ENCODE measurements at places on chromosomes 3 and 15.

DNA sequence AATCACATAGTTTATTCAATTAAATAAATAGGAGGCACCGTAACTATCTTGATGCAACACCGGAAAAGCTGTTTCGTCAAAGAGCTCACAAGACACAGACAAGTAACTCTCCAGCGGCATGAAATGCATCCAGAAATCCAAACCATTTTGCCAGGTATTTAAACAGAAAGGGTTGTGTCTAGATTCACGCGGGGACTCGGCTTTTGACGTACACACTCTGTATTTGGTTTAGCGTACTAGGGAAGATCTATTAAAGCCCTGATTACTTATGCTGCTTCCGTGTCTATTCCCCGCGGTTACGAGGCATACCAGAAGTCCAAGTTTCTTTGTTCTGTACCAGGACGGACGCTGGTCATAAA lies 718 bp downstream of the BNIP2 start:
- peak overlapping the region; percentile 97 for H3K27ac ChIP-seq
- H3K27me3 ChIP-seq = no peaks in the 10 kb centered on the region
- peak overlapping the region; percentile 76 for H3K4me3 ChIP-seq

GRCh38 chr3:37902674-37903073 lies 41.0 kb downstream of the CTDSPL start:
- H3K4me3 ChIP-seq = no peak overlapping the region
- H3K36me3 ChIP-seq = no peaks in the 10 kb centered on the region
- no peak for DNase-seq
- H3K4me1 ChIP-seq = peaks cover 80% of the 10 kb centered on the region
- no peaks in the 10 kb centered on the region for H3K27me3 ChIP-seq

- H3K27ac ChIP-seq = no peak overlapping the region
- no peak overlapping the region for H3K4me3 ChIP-seq
- H3K4me1 ChIP-seq = peaks cover 5% of the 10 kb centered on the region
- H3K36me3 ChIP-seq = no peaks in the 10 kb centered on the region
These were observed 33.7 kb downstream of the RORA start for GRCh38 chr15:61195116-61196002.

GRCh38 chr15:50247819-50248655 lies 17.5 kb downstream of the HDC start:
- no peak for DNase-seq
- H3K4me1 ChIP-seq = no peaks in the 10 kb centered on the region
- peak overlapping the region; percentile 63 for H3K27ac ChIP-seq
- H3K27me3 ChIP-seq = no peaks in the 10 kb centered on the region

DNA sequence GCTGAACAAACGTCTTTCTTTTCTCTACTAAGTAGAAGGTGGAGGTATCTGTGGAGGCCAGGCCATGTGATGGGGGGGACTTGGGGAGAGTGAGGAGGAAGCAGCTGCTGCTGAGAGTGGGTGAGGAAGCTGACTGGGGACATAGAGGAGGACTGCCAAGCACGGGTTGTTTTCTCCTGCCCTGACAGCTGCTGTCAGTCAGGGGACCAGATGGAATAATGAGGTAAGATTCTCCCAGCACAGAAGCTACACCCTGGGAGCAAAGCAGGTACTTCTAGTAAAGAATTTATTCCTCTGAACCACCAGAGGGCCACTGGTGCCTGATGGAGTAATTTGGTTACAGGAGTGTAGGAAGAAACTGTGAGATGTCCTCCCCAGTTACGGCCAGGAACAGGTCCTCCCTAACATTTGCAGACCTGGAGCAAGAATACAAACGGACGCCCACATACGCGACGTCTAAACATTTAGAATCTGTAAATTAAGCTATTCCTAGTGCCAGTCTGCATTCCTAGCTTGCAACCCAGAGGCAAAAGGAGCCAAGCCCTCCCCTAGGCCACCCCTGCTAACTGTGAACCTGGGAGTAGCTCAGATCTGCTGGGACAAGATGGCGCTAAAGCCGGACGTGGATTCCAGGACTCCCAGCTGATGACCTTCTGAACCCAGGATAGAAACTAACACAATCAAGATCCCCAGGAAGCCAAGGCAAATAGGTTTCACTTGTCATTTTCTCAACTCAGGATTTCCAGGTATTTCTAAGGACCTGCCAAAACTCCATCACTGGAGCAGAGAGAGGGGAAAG lies 14.8 kb downstream of the CRYGS start:
- no peak overlapping the region for H3K4me3 ChIP-seq
- no peaks in the 10 kb centered on the region for H3K36me3 ChIP-seq
- no peak overlapping the region for H3K27ac ChIP-seq
- no peak for DNase-seq
- peaks cover 15% of the 10 kb centered on the region for H3K4me1 ChIP-seq

GRCh38 chr3:177606891-177607290 lies 409.6 kb upstream of the TBL1XR1 start:
- no peaks in the 10 kb centered on the region for H3K36me3 ChIP-seq
- no peak overlapping the region for H3K4me3 ChIP-seq
- H3K27ac ChIP-seq = no peak overlapping the region
- no peaks in the 10 kb centered on the region for H3K27me3 ChIP-seq

GRCh38 chr3:143081844-143082778 lies 37.5 kb upstream of the CHST2 start:
- H3K27ac ChIP-seq = no peak overlapping the region
- DNase-seq = no peak
- no peaks in the 10 kb centered on the region for H3K4me1 ChIP-seq

GRCh38 chr3:36864180-36865053 lies 80.4 kb downstream of the TRANK1 start:
- H3K36me3 ChIP-seq = peaks cover 27% of the 10 kb centered on the region
- DNase-seq = no peak
- no peaks in the 10 kb centered on the region for H3K27me3 ChIP-seq
- no peak overlapping the region for H3K4me3 ChIP-seq

- H3K36me3 ChIP-seq = peaks cover 37% of the 10 kb centered on the region
- DNase-seq = no peak
- H3K4me3 ChIP-seq = no peak overlapping the region
These were observed 2.3 kb upstream of the COL7A1 start for GRCh38 chr3:48597408-48597800.

- no peak for DNase-seq
- H3K4me3 ChIP-seq = no peak overlapping the region
- H3K27ac ChIP-seq = no peak overlapping the region
- H3K4me1 ChIP-seq = no peaks in the 10 kb centered on the region
- H3K36me3 ChIP-seq = peaks cover 61% of the 10 kb centered on the region
These were observed 102.3 kb downstream of the PIK3CB start for GRCh38 chr3:138732456-138732855.

DNA sequence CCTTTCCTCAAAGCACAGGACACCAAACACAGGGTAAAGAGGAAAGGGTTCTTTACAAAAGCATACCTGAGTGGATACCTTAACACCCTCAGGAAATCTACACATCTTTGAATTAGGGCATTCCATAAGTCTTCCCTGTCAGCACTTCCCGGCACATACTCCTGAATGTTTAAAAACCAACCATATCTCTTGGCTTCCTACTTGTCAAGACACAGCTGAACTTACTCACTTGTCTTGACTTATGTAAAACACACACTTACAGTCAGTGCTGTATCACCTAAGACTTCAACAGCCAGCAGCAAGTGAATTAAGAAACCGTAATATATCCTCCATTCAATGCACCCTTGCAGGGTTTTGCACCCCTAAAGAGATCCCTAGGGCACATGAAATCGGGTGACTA lies 17.5 kb downstream of the IL1RAP start:
- H3K4me1 ChIP-seq = peaks cover 8% of the 10 kb centered on the region
- H3K27ac ChIP-seq = no peak overlapping the region
- no peaks in the 10 kb centered on the region for H3K27me3 ChIP-seq
- H3K36me3 ChIP-seq = no peaks in the 10 kb centered on the region
- DNase-seq = no peak
- H3K4me3 ChIP-seq = no peak overlapping the region

- no peaks in the 10 kb centered on the region for H3K36me3 ChIP-seq
- H3K27ac ChIP-seq = no peak overlapping the region
- DNase-seq = no peak
- no peak overlapping the region for H3K4me3 ChIP-seq
- no peaks in the 10 kb centered on the region for H3K4me1 ChIP-seq
These were observed 90.9 kb upstream of the RNU6-1 start for GRCh38 chr15:67930720-67931119.

- H3K27ac ChIP-seq = no peak overlapping the region
- H3K36me3 ChIP-seq = no peaks in the 10 kb centered on the region
- DNase-seq = no peak
- no peaks in the 10 kb centered on the region for H3K27me3 ChIP-seq
- H3K4me1 ChIP-seq = no peaks in the 10 kb centered on the region
- no peak overlapping the region for H3K4me3 ChIP-seq
These were observed 76.2 kb downstream of the NFKBIZ start for GRCh38 chr3:101925564-101925963.

DNA sequence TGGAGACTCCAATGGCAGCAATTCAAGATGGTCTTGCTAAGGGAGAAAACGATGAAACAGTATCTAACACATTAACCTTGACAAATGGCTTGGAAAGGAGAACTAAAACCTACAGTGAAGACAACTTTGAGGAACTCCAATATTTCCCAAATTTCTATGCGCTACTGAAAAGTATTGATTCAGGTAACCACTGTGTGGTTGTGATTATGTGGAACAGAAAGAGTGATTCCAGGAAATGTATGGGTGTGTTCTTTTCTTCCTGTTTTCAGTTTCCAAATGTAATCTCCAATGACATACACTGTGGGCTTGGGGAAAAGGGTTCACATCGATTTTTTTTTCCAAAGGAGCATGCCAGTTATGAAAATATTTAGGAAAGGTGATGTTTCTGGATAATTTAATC lies 10.9 kb downstream of the SCG3 start:
- H3K27ac ChIP-seq = no peak overlapping the region
- H3K27me3 ChIP-seq = no peaks in the 10 kb centered on the region
- peaks cover 11% of the 10 kb centered on the region for H3K4me1 ChIP-seq
- H3K4me3 ChIP-seq = no peak overlapping the region
- no peaks in the 10 kb centered on the region for H3K36me3 ChIP-seq

DNA sequence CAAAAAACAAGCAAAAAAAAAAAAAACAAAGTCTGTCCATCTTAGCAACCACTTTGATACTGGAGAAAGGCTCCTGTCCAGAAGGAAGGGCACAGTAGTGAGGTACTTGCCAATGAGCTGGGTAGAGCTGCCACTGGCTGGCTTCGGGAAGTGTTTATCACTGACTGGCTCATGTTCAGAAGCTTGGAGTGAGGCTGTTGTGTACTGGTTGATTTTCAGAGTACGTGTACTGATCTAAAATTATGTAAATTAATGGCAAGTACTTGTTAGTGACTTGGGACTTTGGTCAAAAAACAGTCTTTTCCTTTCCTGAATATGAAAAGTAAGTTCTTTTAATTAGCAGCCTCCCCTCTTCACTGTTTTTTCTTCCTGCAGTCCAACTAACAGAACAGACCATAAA lies 979 bp upstream of the ZNF621 start:
- H3K36me3 ChIP-seq = peaks cover 28% of the 10 kb centered on the region
- H3K27ac ChIP-seq = peak overlapping the region; percentile 92
- H3K4me1 ChIP-seq = peaks cover 11% of the 10 kb centered on the region
- no peak for DNase-seq
- no peaks in the 10 kb centered on the region for H3K27me3 ChIP-seq

DNA sequence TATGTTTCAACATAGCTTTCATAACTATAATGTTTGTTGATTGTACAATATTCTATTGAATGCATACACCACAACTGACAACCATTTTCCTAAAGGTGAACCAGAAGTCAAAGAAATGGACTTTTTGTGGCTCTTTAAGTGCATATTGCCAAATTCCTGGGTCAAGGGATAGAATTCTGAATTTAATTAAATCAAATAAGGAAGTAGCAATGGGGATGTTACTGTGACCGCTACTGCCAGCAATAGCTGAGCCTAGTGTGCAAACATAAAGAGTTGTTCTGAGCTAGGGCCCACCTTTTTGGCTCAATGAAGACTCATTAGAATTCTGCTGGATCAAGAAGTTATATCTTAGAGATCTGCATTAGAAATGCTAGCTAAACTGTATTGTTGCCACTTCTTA lies 17.3 kb upstream of the KBTBD8 start:
- H3K27me3 ChIP-seq = no peaks in the 10 kb centered on the region
- H3K4me3 ChIP-seq = no peak overlapping the region
- H3K27ac ChIP-seq = no peak overlapping the region
- DNase-seq = no peak
- H3K4me1 ChIP-seq = no peaks in the 10 kb centered on the region

GRCh38 chr3:179147514-179147872 lies 664 bp upstream of the PIK3CA start:
- peak overlapping the region; percentile 87 for H3K4me3 ChIP-seq
- H3K4me1 ChIP-seq = no peaks in the 10 kb centered on the region

GRCh38 chr3:20916951-20917606 lies 731.1 kb upstream of the SGO1 start:
- no peaks in the 10 kb centered on the region for H3K27me3 ChIP-seq
- no peak overlapping the region for H3K4me3 ChIP-seq
- no peak overlapping the region for H3K27ac ChIP-seq
- H3K36me3 ChIP-seq = no peaks in the 10 kb centered on the region
- DNase-seq = no peak

GRCh38 chr3:42756681-42757213 lies 16.3 kb downstream of the CCDC13 start:
- H3K27me3 ChIP-seq = no peaks in the 10 kb centered on the region
- DNase-seq = no peak
- H3K27ac ChIP-seq = no peak overlapping the region

DNA sequence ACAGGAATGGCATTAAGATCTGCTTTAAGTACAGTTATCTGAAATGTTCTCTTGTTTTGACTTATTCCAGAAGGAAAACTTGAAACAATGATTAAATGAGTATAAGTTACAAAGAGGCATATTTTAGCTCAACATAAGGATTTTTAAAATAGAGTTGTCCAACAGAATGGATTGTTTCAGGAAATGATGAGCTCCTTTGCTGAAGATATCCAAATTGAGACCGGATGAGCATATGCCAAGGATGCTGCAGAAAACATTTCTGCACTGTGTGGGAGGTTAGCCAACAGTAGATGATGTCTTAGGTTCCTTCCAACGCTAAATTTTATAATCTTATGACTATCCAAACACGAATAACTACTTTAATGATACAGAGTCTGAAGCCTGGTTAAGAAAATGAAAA lies 226.5 kb upstream of the NANOGP8 start:
- no peak for DNase-seq
- no peak overlapping the region for H3K27ac ChIP-seq
- no peaks in the 10 kb centered on the region for H3K36me3 ChIP-seq
- no peaks in the 10 kb centered on the region for H3K27me3 ChIP-seq

DNA sequence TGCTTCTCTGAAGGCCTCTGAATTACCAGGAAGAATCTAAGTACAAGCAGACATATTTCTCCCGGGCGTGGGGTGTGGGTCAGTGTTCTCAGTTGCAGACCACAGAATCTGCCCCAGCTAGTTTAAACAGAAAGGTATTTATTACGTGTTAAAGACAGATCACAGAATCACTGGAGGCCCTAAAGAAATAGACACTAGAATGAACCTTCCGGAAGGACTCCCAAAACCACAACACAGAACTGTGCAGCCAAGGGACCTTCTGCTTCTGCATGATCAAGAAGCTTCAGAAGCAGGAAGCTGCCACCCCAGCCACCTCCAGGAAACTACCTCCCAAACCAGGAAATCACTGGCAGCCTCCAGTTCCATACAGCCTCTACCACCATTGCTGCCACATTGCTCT lies 32.7 kb upstream of the ZFAND6 start:
- no peak overlapping the region for H3K27ac ChIP-seq
- DNase-seq = no peak
- no peaks in the 10 kb centered on the region for H3K27me3 ChIP-seq

GRCh38 chr3:187015903-187016638 lies 85.7 kb downstream of the ST6GAL1 start:
- no peaks in the 10 kb centered on the region for H3K27me3 ChIP-seq
- H3K4me3 ChIP-seq = no peak overlapping the region
- H3K4me1 ChIP-seq = peaks cover 26% of the 10 kb centered on the region
- H3K36me3 ChIP-seq = peaks cover 3% of the 10 kb centered on the region
- no peak for DNase-seq

Data from heart left ventricle (tissue), 16 donors.